ENCODE measurements at places on chromosomes 4 and X.
A peak's percentile ranks its signal among the peaks of the same experiment; 100 is the strongest.

DNA sequence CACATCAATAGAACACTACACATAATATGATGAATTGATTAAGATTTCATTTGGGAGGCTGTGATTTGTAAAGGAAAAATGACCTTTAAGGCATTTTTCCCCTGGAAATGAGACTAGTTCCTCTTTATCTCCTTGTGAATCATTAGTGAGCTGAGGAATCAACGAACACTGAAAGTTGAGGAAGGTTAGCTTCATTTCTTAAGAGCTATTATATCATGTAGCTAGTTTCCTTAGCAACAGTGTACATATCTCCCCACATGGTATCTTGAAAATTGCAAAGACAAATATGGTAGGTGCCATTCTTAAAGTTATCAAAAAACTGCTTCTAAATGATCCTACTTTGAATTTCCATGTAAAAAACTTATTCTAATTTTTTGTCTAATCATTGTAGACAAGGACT is 127.5 kb upstream of the NRK start:
- DNase-seq: no peak

- no peak for DNase-seq
These were observed 13.5 kb downstream of the PRKX start for GRCh38 chrX:3699821-3700381.

- no peak for DNase-seq
These were observed 22.9 kb upstream of the CPE start for GRCh38 chr4:165355900-165356300.

DNA sequence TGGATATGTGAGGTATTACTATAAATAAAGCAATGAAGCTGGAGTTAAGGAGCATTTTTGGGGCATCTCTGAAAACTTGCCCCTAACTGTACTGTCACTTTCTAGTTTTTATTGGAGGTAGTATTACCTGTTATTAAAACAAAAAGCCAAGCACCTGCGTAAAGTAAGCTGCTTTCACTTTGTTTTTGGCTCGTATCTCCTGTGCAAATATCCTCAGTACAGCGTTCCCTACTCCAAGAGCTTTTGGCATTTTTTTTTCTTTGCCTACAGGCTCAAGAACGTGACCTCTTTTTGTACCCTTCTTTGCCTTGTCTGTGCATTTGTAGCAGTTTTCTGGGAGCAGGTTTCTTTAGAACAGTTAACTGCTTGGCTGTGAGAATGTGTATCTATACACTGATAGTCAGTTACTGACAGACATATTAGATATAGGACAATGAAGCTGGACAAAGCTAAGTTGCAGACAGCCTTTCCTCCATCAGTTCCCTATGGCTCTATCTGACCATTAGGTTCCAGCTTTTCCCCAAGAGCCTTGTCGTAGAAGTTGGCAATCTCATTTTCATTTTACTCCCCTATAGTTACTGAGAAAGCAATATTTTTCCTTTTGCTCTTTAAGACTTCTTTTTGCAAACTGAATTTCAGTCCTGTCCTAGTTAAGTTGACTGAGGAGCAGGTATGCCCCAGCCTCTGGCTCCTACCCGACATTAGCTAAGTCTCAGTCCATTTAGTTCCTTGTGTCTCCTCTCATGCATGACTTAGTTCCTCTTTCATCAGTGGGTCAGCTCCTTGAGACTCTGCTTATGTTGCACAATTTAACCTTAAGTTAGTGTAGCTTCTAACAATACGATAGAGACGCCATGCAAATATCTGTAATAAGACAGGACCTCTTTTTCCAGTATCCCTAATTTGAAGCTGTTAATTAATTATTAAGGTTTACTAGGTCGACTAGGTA is 71.5 kb upstream of the HPRT1 start:
- DNase-seq: no peak

DNA sequence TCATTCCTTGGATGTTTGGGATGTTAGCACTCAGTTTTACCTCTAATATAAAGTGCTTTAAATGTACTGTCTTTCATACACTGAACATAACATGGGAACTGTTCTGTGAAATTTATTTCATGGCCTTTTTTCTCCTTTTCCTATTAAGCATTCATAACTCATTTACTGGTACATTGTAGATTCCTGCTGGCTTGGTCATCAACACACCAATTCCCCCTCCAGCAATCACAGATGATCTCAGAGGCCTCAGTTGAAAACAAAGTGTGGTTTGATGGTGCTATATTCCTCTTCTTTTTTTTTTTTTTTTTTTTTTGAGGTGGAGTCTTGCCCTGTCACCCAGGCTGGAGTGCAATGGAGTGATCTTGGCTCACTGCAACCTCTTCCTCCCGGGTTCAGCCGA is 61.9 kb upstream of the FAM47B start:
- no peak for DNase-seq

GRCh38 chrX:69014200-69014599 is 151.1 kb downstream of the PJA1 start:
- DNase-seq: no peak

DNA sequence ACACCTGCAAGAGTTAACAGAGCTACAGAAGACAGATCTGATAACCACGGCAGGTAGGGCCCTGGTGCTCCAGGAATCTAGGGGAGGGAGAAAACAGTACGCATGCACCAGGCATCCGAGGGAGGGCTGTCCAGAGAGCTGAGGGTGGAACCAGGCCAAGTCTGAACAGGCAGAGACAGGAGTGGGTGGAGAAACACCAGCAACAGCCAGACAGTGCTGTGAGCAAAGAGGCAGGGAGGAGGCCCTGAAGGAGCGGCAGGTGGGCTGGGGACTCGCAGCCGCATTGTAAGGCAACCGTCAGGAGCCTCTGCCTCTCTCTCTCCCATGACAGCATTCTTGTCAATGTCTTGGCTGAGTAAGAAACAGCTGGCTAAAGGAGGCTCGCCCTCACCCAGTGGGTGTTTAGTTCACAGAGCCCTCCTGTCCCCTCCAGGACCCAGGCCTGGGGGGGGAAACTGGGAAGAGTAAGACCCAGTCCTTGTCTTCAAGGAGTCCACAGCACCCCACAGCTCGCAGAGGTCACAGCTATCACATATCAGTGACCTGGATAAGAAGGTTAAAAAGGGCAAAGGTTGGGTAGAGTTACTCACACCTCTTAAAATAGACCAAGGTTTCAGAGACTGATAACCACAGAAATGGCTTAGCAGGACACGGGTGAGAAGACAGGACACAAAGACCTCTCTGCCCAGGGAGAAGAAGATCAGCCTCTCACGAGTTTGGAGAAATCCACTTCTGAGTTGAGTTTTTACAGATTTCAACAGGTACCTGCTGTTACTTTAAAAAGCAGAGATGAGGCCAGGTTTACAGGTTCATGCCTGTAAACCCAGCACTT is 10.5 kb downstream of the ACSL1 start:
- no peak for DNase-seq

GRCh38 chr4:55028196-55028595 is 97.2 kb downstream of the KDR start:
- no peak for DNase-seq

GRCh38 chrX:154918060-154918483 is 31.9 kb downstream of the F8A1 start:
- peak; percentile 20 for DNase-seq

- no peak for DNase-seq
These were observed 110.7 kb upstream of the ADRA2C start for GRCh38 chr4:3655485-3655884.

DNA sequence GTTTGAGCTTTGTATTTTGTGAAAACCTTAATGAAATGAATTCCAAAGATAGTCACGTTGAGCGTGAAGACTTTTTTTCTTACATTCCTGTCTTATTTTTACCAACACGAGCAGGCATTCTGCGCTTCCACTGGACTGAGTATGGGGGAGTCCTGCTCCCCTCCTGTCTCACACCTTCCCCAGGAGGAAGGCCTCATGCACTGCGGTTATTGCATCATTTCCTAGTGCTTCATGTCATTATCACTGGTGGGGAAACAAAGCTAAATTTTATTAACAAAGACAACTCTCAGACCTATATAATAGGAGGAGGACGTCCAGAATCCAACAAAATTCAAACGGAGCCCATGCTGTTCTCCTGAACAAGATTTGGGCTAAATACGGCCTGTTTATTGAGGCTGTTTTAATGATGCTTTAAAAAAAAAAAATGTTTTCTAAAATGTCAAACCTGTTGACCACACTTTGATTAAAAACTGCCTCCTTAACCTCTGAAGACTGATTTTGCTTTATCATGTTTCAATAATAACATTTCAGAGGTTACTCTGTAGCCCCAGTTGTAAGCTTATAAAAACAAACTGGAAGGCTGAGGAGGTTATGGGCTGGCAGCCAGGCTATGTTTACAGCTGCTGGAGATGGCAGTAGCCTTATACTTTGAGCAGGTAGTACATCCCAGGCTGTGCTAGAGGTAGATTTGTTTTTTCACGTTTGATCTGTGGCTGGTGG is 118.0 kb downstream of the SOWAHB start:
- no peak for DNase-seq

GRCh38 chrX:47247206-47247998 is 14.6 kb downstream of the USP11 start:
- no peak for DNase-seq

DNA sequence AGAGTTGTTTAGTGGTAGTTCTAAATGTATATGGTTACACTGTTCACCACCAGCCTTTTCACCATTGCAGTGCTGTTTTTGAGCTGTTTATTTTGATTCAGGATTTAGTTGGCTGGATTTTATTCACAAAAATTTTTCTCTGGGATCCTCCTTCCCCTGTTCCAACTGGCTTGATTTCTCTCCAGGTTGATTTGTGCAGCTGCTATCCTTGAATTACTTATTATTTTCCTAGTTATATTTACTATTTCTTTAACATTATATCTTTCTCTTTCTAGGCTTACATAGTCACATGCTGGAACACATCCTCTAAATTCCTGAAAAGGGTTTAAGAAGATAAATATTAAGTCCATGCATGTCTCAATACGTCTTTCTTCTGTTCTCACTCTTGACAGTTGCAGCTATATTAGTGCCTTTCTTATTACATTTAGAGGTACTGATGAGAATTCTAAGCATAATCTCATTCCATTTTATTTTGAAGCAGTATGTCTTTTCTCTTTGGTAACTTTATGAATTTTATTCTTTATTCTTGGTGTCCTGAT is 82.2 kb downstream of the SUPT20HL2 start:
- DNase-seq: no peak

- no peak for DNase-seq
These were observed 690.0 kb upstream of the HS3ST1 start for GRCh38 chr4:12118651-12119213.

- no peak for DNase-seq
These were observed 17.7 kb downstream of the PPP2R3B start for GRCh38 chrX:368811-369562.

DNA sequence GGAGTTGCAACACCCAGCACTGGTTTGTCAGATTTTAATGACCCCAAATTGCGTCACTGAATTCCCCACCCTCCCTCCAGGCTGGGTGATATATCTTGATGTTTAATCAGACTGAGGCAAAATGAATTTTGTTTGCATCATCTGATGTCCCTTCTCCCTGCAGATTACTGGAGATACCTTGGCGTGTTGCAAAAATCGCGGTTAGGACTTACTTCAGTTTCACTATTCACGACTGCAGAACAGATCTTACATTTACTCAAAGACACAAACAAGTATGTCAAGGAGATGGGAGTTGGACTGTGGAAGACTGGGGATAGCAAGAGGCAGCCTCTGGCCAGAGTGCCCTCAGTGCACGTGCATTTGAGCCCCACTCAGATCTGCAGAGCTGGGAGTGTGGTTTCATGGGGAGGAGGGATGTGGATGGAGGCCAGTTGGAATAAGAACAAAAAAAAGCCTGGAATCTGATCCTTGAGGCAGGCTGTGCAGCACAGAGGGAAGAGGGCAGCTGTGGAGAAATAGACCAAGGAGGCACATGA is 92.2 kb upstream of the MTM1 start:
- no peak for DNase-seq

GRCh38 chr4:167868163-167868562 is 224.2 kb upstream of the ANXA10 start:
- DNase-seq: no peak

DNA sequence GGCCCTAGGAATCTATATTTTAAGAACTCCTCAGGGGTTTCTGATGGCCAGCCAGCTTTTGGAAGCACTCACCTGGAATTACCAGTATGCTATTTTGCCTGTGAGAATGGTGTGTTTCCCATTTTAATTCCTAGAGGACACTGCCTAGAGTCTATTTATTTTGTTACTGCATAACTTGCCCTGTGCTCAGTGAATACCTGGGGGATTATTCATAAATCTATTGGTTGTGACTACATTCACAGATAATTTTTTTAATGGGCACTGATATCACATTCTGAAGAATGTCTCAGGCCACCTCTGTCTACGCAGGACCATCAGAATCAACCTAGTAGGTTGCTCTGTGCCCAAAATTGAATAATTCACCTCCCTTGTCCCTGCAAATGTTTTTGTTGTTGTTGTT is 6.7 kb downstream of the ARL13A start:
- DNase-seq: no peak

DNA sequence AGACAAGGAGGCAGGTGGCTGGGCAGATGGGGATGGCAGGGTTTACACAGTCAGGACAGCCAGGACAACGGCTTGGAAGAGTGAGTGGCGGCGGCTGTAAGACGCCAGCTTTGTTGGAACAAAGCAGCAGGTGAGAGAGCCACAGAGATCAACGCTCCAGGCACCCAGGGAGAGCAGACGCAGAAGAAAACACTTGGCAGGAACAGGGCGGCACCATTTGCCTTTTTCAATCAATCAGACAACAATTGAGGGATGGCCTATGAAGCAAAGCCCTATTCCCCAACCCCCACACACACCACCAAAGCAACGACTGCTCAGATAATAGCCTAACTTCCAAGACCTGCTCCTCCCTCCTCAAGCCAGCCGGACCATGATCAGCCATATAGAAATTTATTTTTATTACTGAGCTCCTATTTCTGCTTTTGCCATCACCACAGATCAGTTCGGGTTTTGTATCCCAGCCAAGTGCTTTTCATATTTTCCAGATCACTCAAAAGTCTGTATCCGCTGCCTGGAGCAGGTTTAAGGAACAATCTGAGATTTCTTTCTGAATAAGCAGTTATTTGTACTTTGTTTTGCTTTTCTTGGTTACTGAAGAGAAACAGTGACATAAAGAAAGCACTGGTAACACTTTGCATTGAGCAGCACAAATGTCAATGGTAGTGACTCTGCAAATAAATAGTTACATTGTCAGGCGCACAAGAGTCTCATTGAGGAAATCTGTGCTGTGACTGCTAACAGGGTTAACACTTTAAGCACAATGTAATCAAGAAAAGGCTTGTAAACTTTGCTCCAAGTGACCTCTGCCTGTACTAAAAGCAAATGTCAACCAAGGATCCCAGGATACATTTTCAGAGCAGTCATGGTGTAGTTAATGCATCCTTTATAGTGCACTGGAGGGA is 81.8 kb upstream of the RBPJ start:
- peak; percentile 35 for DNase-seq

- DNase-seq: no peak
These were observed 90.9 kb upstream of the TMEM33 start for GRCh38 chr4:41844327-41844726.

DNA sequence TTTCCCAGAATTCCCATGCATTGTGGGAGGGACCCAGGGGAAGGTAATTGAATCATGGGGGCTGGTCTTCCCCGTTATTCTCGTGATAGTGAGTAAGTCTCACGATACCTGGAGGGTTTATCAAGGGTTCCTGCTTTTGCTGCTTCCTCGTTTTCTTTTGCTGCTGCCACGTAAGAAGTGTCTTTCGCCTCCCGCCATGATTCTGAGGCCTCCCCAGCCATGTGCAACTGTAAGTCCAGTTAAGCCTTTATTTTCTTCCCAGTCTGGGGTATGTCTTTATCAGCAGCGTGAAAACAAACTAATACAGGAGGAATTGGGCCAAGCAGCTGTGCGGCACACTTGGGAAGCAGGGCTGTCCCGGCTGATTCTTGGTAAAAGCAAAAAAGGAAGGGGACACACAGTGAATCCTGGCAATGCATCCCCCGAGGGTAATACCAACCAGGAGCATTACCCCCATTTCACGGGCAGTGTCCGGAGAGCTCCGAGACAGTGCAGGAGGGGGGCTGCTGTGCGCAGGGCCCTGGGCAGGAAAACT is 185.7 kb downstream of the AFAP1 start:
- DNase-seq: no peak

Measured in retinal pigment epithelial cell (primary cell).